ENCODE measurements at places on chromosomes 3 and 15.

DNA sequence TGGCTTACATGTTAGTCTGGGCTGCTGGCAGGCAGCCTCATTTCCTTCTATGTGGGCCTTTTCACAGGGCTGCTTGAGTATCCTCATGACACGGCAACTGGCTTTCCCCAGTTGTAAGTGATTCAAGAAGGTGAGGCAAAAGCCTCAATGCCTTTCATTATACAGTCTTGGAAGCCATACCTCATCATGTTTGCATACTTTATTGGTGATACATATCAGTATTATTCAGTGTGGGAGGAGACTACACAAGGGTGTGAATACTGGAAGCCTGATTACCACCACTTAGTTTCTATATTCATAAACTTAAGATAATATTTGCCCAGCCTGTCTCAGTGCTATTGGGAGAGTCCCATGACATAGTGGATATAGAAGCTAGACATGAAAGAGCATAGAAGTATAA, 346.8 kb downstream of the SOX2 start:
- DNase-seq, result no peak

- DNase-seq, result no peak
Measured at GRCh38 chr3:190227064-190227463, 95.2 kb downstream of the CLDN1 start.

- DNase-seq, result no peak
Measured at GRCh38 chr3:179473565-179473964, 22.3 kb upstream of the GNB4 start.

DNA sequence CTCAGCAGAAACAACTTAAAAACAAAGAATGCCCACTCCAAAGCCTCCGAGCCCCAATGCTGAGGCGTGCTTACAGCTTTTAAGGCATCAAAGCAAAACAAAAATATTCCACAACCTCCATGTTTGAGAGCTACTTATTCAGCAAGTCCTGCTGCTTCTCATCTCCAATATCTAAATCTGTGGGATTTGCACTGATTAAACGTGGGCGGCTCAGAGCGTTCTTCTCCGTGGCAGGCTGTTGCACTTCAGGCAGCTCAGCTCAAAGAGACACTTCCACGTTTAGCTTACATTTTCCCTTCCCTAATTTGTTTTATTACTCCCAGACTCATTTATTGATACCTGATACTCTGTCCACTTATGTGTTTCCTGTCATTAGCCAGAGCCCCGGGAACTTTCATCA, 282.6 kb upstream of the MCTP2 start:
- no peak for DNase-seq

DNA sequence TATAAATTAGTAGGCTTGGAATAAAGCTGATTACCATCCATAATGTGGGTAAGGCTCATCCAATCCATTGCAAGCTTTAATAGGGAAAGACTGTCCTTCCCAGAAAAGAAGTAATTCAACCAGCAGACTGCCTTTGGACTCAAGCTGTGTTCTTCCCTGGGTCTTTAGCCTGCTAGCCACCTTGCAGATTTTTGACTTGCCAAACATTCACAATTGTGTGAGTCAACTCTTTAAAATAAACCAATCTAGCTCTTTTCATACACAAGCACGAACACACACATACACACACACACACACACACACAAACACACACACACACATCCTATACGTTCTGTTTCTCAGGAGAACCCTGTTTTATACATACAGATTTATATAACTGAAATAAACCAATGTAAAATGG, 248.1 kb downstream of the NAALADL2 start:
- DNase-seq, result no peak

DNA sequence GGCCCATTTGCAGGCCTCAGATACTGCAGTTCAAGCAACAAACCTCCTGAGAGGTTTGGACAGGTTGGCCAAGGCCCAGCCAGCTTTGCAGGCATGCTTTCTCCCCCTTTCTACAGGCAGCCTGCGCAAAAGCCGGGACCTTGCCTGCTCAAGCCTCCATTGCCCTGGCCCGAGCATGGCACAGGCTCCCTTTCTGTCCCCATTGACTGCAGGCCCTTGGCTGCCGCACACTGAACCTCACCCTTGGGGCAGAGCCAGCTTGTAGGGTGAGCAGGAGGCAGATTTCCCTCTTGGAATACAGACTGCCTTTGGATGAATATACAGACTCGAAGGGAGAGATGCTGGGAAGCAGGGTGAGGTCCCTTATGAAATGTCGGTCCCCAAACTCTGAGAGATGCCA, 461.7 kb upstream of the PROK2 start:
- no peak for DNase-seq

DNA sequence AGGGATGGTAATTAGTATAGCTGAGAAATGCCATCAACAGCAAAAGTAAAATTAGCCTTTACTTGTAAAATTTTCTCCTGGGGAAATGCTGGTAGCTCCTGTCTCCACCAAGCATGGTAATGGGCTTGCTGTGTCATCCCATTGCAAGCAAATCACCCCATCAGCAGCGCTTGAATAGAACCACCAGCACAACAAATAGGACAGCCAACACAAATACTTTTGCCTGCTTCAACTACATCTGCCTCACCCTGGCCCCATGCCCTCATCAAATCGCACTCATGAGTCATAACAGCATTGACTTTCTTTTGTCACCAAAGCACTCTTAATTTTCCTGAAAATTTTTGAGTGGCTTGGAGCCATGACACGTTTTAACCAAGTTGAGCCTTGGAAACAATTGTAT, 52.6 kb downstream of the ERC2 start:
- DNase-seq, result no peak

DNA sequence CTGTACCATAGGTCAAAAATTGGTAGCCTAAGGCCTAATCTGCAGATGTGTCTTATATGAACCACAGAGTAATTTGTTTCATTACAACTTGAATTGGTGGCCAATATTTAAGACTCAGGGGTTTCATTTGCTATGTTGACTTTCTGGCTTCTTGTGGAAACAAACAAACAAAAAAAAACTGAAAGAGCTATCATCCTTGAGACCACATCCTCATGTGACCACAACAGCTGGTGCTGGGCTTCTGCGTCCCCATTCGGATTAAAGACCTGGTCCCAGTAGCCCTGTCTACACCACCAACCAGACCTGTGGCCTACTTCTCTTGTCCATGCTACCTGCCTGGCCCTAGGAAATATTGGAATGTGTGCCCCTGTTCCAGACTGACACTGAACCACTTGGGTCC, 61.7 kb downstream of the STRIT1 start:
- no peak for DNase-seq

DNA sequence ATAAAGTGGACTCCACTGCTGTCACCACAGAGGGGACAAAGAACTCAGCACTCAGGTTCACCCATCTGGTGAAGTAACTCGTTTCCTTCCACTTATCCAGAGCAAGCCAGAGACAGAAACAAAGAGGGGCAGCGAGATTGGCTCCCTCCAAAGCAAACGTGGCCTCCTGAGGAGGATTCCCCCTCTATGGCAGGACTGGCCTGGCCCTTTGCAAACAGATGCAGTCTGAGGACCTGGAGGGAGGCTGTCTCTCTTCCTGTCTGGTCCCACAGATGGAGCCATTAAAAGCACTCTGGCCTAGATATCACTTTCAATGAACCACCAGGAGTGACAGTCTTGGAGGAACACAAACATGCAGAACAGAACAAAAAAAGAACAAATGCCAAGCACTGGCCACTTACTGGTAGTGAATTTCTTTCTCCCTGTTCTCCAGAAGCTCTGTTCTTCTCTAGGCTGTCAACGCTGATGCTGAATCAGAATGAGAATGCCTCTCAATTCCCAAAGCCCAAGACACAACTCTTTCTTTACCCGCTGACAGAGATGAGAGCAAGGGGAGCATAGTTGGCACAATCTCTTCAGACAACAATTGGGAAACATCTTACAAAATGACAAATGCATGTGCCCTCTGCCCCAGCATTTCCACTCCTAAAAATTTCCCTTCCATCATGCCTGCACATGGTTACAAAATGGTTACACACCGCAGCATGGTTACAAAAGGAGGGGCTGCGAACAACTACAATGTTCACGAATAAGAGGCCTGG, 14.3 kb downstream of the KLHL25 start:
- no peak for DNase-seq

DNA sequence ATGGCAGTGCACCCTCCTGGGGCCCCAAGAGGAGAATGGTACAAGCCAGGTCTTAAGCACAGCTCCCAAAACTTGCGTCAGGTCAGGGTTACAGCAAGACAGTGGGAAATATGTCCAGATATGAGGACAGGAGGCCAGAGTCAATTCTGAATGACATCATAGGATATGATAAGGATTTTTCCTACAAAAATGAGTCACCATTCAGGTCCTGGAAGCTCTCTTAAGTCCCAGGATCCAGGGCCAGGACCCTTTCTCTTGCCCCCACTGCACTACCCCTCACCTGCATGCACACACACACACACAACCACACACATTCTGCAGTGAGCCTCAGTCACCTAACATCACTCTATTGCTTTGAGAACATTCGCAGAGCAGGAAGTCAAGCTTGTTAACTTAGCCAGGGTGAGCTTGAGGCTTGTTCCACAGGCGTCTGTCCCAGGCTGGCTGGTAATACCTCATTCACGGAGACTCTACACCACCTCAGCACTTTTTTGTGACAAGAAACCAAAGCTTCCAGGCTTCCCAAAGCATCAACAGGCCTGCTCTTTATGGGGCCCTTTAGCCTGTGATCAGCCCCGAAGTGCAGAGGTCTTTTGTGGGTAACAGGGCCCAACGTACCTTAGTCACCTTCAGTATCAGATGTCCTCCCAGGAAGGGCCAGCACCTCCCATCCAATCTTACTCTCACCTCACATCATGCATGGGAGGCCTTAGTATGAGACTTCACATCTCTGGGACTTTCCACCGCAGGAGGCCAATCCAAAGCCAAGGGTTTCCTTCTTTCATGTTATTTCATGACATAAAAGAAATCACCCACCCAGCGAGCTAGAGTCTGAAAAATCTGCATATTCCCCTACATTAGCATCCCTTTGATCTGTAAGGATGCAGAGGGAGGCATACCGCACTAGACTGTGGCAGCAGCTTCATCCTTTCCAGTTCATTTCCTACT, 74.0 kb upstream of the LIPC start:
- peak; percentile 71 for DNase-seq

DNA sequence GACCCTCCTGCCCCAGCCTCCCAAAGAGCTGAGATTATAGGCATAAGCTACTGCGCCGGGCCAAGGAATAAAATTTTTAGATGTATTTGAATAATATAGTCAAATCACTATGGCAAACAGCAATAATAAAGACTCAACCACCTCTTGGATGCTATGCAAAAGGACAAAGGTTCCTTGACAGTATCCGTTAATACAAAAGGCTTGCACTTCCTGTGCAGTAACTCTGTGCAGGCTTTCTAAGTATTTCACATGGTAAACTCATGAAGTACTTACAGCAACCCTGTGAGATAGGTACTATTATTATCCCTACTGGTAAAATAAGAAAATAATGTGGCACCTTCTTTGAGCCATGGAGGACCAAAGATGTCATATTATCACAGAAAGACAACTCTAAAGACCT, 86.8 kb downstream of the SHQ1 start:
- no peak for DNase-seq

- no peak for DNase-seq
Measured at GRCh38 chr15:83978588-83978987, 257.0 kb upstream of the GOLGA6L4 start.

DNA sequence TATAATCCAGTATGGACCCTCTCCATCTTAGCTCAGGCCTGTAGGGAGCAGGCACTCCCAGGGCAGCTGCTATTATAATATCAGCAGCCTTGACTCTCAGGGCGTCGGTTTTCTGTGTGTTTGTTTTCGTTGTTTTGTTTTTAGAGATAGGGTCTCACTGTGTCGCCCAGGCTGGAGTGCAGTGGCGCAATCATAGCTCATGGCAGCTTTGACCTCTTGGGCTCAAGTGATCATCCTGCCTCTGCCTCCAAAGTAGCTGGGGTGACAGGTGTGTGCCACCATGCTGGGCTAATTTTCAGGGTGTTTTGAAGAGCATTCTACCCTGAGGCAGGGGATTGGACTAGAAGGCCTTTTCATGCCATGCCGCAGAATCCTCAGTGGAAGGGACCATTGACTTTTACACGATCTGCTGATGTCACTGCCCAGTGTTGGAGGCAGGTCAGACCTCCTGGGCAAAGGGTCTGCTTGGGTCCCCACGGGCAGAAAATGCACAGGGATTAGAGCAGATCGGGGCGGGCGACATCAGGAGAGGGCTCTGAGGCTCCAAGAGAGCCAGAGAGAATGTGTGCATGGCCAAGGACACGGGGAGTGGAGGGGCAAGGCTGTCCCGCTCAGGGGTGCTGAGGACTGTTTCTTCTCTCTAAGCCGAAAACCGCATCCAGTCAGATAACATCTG, 7.8 kb downstream of the MELTF start:
- DNase-seq, result no peak

- DNase-seq, result no peak
Measured at GRCh38 chr3:147773116-147773630, 364.0 kb downstream of the ZIC1 start.

DNA sequence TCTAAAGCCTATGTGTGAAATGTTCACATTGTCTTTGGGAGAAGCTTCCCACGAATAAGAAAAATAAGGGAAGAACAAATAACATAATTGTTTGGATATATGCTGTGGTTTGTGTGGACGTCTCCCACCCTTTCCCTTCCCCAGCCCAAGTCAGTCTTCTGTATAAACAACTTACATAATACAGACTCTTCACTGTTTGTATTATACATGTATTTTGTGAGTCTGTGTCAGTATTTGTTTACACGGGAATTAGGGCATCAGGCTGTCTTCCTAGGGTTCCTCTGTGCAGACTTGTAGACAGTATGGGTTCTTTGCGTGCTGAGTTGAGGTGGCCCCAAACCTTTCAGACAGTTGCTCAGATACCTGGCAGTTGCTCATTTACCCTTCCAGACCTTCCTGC, 103.4 kb downstream of the IGF1R start:
- DNase-seq, result no peak

DNA sequence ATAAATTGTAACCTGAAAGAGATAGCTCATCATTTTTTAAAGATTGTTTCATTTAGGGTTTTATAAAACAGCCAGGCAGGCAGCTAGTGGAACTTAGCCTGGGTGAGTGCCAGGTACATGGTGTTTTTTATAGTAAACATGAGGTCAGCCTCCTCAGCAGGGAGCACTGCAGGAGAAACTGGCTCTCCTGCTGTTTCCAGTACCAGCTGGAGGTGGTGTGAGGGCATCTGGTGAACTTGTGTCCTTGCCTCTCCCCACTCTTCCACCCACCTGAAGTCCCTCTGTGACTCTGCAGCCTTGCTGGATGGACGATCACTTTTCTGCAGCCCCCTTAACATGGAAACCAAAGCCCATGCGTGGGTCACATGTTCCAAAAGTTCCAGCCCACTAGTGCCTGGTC, 128.4 kb downstream of the FAM174B start:
- DNase-seq, result no peak

Measured in stimulated activated naive CD8-positive, alpha-beta T cell treated with anti-CD3 and anti-CD28 coated beads, Interleukin-15, amount 100 ng/mL, for 72 hours (primary cell).